NCI-H1092 (cell line): ENCODE measurements at places on chromosomes 7 and 10.

DNA sequence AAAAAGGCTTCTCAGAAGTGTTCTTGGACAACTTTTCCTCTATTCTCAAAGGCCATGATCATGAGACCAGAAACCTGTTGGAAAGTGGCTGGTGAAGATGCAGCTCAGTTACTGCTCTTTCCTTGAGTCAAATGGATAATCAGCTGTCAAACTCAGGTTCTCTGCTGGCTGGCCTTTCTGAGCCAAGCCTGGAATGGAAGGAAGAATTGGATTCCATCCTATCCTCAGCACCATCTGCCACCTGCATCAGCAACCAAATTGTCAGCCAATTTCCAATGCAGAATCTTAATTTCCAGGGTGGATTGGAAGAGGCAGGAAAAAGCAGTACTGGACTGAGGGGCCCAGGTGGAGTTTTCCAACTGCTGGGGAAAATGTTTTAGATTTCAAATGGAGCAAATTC, 631.7 kb downstream of the KCNMA1 start:
- no peak for DNase-seq

DNA sequence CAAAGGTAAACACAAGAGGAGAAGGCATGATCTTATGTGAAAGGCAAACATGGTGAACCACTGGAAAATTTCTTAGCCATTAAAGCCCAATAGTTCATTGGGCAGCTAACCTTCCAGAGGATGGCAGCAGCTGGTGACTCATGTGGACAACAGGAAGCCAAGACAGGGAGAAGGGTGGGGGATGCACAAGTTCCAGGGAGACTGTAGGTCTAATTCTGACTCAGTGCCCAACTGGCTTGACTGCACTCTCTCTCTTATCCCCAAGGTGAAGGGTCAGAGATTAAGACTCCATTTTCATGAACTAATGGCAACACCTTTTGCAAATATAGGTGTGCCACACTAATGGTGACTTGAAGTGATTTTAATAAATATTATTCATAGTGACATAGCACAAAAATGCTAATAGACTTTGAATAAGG, 47.9 kb upstream of the SLC35B4 start:
- DNase-seq, result no peak

- no peak for DNase-seq
These were observed 10.3 kb upstream of the RARRES2 start for GRCh38 chr7:150351587-150352194.

GRCh38 chr10:22278441-22278782, 37.8 kb upstream of the COMMD3 start:
- no peak for DNase-seq
